ENCODE measurements at places on chromosomes 16 and 17. TPM values are rescaled to one million over a fixed set of nuclear protein-coding genes. Genes with fewer than 3 reads are reported as not detected.

- no peak for DNase-seq
Observed at GRCh38 chr17:20189302-20189701, 180.1 kb downstream of the SPECC1 start.

- DNase-seq: no peak
Observed at GRCh38 chr16:23342083-23342640, 40.1 kb downstream of the SCNN1B start.

GRCh38 chr17:72613396-72613795, 479.1 kb downstream of the SLC39A11 start:
- DNase-seq: no peak

DNA sequence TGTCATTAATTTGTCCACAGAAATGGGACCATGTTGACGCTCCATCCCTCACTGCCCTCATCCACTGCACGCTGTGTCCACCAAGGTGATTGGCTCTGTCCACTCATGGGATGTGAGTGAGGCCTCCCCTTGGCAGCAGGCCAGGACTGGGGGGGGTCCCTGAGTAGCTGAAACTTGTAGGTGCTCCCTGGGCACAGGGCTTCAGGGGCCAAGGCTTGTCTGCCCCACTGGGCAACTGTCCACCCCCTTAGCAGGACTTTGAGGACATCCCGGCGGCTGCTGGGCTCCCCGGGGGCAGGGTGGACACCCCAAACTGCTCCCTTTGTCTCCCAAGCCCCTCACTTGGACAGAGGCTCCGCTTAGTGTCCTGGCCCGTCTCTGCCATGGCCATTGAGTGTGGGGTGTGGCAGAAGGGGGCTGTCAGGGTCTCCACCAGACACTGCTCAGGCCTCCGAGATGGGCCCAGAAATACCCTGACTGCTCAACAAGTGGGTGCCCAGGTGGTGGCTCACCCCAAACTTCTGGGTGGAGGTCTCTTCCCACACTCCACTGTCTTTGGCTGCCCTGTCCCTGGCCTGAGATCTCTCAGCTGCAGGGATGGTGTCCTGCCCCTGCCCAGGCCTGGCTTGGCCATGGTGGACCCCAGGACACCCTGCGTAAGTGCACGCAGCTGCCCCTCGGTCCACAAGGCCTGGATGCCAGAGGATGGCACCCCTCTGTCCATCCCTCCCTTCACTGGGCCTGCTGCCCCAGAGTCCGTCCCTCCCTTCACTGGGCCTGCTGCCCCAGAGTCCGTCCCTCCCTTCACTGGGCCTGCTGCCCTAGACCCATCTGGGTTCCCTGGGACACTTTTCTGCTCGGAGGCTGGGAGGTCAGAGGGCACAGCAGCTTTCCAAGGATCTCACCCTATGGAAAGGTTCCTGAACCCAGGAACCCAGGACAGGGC, 2.9 kb upstream of the RAB40C start:
- DNase-seq: no peak

- no peak for DNase-seq
Observed at GRCh38 chr16:30585022-30585399, 486 bp downstream of the ZNF785 start.

DNA sequence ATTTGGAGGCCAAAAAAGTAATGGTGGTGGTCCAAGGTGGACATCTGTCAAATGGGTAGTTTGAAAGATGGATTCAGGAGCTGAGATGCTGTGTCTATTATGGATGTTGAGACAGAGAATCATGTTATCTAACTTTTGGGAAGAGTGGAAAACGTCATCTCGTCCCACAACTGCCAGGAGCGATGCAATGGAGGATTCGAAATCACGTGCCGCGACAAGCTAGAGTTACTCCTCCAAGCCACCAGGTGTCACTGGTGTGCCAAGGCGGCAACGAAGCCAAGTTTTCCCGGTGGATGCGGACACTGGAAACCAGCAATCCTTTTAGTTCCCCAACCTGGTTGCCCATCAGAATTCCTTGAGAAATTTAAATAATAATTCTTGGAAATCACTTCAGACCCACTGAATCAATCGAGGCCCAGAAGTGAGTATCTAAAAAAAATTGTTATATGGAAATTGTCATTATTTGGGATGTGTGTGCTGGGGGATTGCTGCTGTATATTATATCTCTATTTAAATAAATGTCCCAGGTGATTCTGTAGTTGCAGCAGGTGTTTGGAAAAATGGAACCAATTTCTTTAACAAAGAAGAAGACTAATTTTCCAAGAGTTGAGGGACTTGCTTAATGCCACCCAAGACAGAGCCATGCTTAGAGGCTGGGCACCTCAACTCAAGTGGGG, 206.1 kb downstream of the HAPSTR1 start:
- DNase-seq: no peak

DNA sequence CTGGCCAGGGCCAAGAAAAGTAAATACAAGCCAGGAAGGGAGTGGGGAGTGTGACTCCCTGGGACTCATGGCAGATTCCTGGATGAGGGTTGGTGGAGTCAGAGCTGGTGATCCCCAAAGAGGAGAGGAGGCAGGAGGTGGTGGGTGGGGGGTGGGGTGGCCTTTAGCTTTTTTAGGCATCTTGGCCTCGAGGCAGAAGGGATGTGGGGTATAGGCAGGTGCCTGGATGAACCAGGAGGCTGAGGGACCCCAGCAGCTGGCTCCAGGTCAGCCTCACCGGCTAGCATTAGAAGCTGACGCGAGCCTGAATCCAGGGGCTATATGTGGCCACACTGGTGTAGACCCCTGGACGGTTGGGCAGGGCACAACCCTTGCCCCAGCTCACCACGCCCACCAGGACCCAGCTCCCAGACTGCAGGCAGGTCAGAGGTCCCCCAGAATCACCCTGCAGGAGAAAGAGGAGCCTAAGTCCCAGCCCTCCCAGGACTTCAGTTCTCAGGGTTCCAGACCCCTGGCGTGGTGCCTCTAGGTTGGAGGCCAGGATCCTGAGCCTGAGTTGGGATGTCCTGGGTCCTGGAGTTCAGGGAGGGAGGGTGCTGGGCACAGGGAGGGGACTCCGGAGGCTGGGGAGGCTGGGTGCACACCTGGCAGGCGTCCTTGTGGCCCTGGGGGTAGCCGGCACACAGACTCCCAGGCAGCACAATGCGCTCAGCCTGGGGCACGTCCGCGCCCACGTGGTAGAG, 2.8 kb downstream of the PRSS33 start:
- no peak for DNase-seq

- DNase-seq: peak; percentile 83
Observed at GRCh38 chr17:73591296-73592078, 52.8 kb downstream of the SDK2 start.

- DNase-seq: no peak
Observed at GRCh38 chr17:82870541-82870940, 30.7 kb upstream of the ZNF750 start.

GRCh38 chr16:79768276-79768970, 167.9 kb upstream of the MAF start:
- DNase-seq: no peak

DNA sequence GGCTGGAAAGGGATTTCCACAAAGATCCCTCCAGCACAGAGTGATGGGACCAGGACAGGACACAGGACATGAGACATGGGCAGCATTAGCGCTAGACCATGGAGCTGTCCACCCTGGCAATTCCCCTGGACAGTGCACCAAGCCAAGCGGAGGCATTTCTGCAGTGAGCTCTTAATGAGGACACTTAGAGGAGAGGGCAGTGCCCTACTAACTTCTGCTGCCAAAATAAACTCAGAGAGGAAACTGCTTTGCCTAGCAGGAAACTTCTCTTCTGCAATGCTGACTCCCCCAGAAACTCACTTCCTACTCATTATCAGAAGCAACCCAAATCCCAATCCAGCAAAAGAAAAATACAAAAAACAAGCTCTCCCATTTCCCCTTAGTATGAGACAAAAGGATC, 119.2 kb downstream of the HS3ST2 start:
- DNase-seq: no peak

DNA sequence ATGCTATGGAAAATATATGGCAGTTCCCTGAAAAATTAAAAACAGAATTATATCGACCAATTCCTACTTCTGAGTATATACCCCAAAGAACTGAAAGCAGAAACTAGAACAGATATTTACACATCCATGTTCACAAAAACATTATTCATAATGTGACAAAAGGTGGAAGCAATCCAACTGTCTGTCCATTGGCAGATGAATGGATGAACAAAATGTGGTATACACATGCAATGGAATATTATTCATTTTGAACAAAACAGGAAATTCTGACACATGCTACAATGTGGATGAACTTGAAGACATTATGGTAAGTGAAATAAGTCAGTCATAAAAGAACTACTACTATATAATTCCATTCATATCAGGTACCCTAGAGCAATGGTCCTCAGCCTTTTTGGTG, 263.5 kb upstream of the AXIN2 start:
- no peak for DNase-seq

- DNase-seq: peak; percentile 31
Observed at GRCh38 chr17:20206068-20206467, 196.9 kb downstream of the SPECC1 start.

Gene POLR2C
- polyA plus RNA-seq: 46.7 TPM

Gene CRISPLD2
- 0.07 TPM for polyA plus RNA-seq

Gene ATXN2L
- polyA plus RNA-seq: 28.4 TPM

Gene DNAH3
- polyA plus RNA-seq: not detected

Gene ATF7IP2
- 182 TPM for polyA plus RNA-seq

Gene MAPK7
- polyA plus RNA-seq: 2.9 TPM

Gene RGS11
- not detected for polyA plus RNA-seq

Gene SCNN1G
- not detected for polyA plus RNA-seq

Gene TRIM47
- 4.2 TPM for polyA plus RNA-seq

All from naive thymus-derived CD8-positive, alpha-beta T cell (primary cell).